ENCODE measurements at places on chromosomes 3 and 15. TPM values are rescaled to one million over a fixed set of nuclear protein-coding genes. Genes with fewer than 3 reads are reported as not detected.

DNA sequence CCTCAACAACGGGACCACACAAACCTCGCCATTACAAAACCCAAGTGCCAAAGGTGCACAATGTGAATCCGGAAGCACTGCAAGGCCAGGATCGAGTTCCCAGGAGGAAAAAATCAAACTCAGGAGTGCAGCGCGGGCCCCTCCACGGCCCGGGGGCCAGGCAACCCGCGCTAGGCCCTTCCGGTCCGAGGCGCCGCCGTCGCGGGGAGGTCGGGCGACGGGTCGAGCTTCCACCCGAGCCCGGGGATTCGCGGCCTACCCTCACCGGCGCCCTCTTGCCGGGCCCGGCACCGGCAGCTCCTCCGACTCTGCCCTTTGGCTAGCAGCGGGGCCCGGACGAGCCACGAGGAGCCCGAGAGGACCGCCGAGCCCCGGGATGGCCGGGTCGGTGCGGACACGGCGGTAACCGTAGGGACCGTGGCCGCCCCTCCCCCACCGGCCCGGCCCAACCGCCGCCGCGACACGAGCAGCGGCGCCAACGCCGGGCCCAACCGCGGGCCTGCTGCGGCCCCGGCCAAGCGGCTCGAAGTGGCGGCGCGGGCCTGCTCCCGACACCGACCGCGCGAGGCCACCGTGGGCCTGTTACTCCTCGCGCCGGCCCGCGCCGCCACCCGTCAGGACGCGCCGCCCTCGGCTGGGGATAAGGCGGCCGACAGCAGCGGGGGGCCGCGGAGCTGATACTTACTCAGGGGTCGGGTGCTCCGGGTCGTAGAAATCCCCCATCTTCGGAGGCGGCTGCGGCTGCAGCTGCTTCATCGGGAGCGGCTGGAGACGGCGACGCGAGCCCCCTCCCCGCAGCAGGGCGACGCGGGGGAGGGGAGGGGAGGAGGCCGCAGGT, 525 bp downstream of the SETD2 start:
- peaks cover 20% of the 10 kb centered on the region for H3K4me1 ChIP-seq
- peak overlapping the region; percentile 93 for H3K27ac ChIP-seq
- no peaks in the 10 kb centered on the region for H3K27me3 ChIP-seq

GRCh38 chr3:101281521-101282030, 38.8 kb downstream of the IMPG2 start:
- no peak overlapping the region for H3K4me3 ChIP-seq
- no peaks in the 10 kb centered on the region for H3K4me1 ChIP-seq
- no peaks in the 10 kb centered on the region for H3K36me3 ChIP-seq
- no peak for DNase-seq

GRCh38 chr15:69225355-69226022, 65.1 kb downstream of the GLCE start:
- H3K4me1 ChIP-seq = peaks cover 17% of the 10 kb centered on the region
- no peak for DNase-seq
- H3K4me3 ChIP-seq = no peak overlapping the region
- no peaks in the 10 kb centered on the region for H3K36me3 ChIP-seq
- peak overlapping the region; percentile 67 for H3K27ac ChIP-seq
- no peaks in the 10 kb centered on the region for H3K27me3 ChIP-seq

GRCh38 chr15:57528940-57529565, 62.7 kb upstream of the MYZAP start:
- H3K36me3 ChIP-seq = peaks cover 58% of the 10 kb centered on the region
- no peak overlapping the region for H3K4me3 ChIP-seq
- peaks cover 18% of the 10 kb centered on the region for H3K4me1 ChIP-seq
- no peak for DNase-seq
- no peaks in the 10 kb centered on the region for H3K27me3 ChIP-seq

The ATP13A3 gene
- total RNA-seq = 77.8 TPM

GRCh38 chr15:85865070-85865684, 70.5 kb upstream of the KLHL25 start:
- H3K4me1 ChIP-seq = no peaks in the 10 kb centered on the region
- DNase-seq = peak; percentile 38
- H3K27ac ChIP-seq = no peak overlapping the region
- no peaks in the 10 kb centered on the region for H3K36me3 ChIP-seq
- H3K27me3 ChIP-seq = no peaks in the 10 kb centered on the region
- no peak overlapping the region for H3K4me3 ChIP-seq

DNA sequence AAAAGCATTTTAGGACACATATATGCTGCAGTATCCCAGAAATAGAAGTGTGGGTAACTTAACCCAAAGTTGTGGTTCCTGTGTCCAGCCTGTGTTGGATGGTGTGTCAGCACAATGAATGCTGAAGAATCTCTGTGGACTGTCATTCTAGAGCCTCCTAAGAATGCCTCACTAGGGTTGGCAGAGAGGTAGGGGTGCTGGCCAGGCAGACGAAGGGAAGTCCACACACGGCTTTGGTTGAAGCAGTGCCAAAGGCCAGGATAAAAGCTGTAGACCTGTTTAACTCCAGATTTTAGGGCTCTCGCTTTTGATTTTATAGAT, 43.7 kb upstream of the TIPARP start:
- no peak overlapping the region for H3K27ac ChIP-seq
- H3K4me3 ChIP-seq = no peak overlapping the region
- no peaks in the 10 kb centered on the region for H3K4me1 ChIP-seq
- H3K36me3 ChIP-seq = no peaks in the 10 kb centered on the region

GRCh38 chr3:106008766-106009165, 140.0 kb upstream of the CBLB start:
- no peak overlapping the region for H3K4me3 ChIP-seq
- no peaks in the 10 kb centered on the region for H3K4me1 ChIP-seq
- no peak for DNase-seq
- H3K27ac ChIP-seq = no peak overlapping the region

The FBXO40 gene
- total RNA-seq = 0.05 TPM

DNA sequence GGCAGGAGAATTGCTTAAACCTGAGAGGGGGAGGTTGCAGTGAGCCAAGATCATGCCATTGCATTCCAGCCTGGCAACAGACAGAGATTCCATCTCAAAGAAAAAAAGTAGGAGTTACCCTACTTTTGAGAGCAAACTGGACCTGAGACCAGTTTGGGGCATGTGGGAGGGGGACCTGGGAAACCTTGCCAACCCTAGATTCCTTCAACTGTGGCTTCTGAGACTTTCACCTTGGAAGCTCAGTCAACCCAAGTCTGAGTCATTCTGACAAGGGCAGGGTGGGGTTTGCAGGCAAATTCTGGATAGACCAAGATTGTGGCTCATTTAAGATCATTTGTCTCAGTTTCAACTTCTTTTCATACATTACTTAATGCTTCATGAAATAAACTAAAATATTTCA, 23.8 kb upstream of the SIAH2 start:
- H3K4me3 ChIP-seq = no peak overlapping the region
- H3K27ac ChIP-seq = no peak overlapping the region
- no peaks in the 10 kb centered on the region for H3K36me3 ChIP-seq

DNA sequence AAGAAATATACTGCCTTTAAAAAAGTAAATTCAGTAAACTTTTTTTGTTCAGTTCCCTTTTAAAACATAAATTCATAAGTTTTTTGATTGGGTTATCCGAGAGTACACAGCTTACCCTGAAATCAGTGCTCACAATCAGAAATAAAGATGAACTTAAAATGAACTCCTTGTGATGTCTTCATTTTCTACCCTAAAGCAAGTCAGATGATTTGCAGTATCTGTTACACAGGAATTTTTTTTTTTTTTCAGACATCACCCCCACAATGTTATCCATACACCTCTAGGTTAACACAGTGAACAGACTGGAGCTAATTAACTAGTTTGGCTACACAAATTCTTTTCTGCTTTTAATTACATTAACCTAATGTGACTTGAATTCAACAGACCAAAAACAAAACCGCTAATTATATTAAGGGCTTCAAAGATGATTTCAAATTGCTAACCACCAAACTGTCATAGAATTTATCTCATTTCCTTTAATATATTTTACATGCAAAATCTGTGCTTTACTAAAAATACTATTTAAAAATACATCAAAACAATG, 1042.0 kb downstream of the ROBO1 start:
- H3K27me3 ChIP-seq = no peaks in the 10 kb centered on the region
- no peak overlapping the region for H3K27ac ChIP-seq
- H3K4me1 ChIP-seq = no peaks in the 10 kb centered on the region
- H3K36me3 ChIP-seq = no peaks in the 10 kb centered on the region
- DNase-seq = no peak
- H3K4me3 ChIP-seq = no peak overlapping the region

The CCDC54 gene
- total RNA-seq = not detected

GRCh38 chr15:41671656-41672648, 11.7 kb downstream of the MGA start:
- no peaks in the 10 kb centered on the region for H3K4me1 ChIP-seq
- no peak overlapping the region for H3K4me3 ChIP-seq
- no peak overlapping the region for H3K27ac ChIP-seq
- no peaks in the 10 kb centered on the region for H3K27me3 ChIP-seq
- DNase-seq = no peak
- peaks cover 7% of the 10 kb centered on the region for H3K36me3 ChIP-seq

- no peak overlapping the region for H3K27ac ChIP-seq
- no peak for DNase-seq
- H3K27me3 ChIP-seq = no peaks in the 10 kb centered on the region
- peaks cover 9% of the 10 kb centered on the region for H3K36me3 ChIP-seq
- no peak overlapping the region for H3K4me3 ChIP-seq
Observed at GRCh38 chr3:98817547-98818041, 54.5 kb downstream of the ST3GAL6 start.

- peak overlapping the region; percentile 70 for H3K4me3 ChIP-seq
- no peak for DNase-seq
- no peaks in the 10 kb centered on the region for H3K27me3 ChIP-seq
- peak overlapping the region; percentile 99 for H3K27ac ChIP-seq
- H3K36me3 ChIP-seq = no peaks in the 10 kb centered on the region
Observed at GRCh38 chr3:31531452-31531991, 1.2 kb upstream of the STT3B start.

- no peak overlapping the region for H3K4me3 ChIP-seq
- no peaks in the 10 kb centered on the region for H3K36me3 ChIP-seq
- no peak for DNase-seq
Observed at GRCh38 chr15:76460871-76461270, 124.3 kb downstream of the ISL2 start.

- no peak overlapping the region for H3K27ac ChIP-seq
- no peaks in the 10 kb centered on the region for H3K27me3 ChIP-seq
- no peaks in the 10 kb centered on the region for H3K4me1 ChIP-seq
- no peak for DNase-seq
- no peaks in the 10 kb centered on the region for H3K36me3 ChIP-seq
Observed at GRCh38 chr3:148642616-148643015, 55.1 kb upstream of the AGTR1 start.

The CCDC39 gene
- under 0.01 TPM for total RNA-seq

- H3K27ac ChIP-seq = no peak overlapping the region
- H3K36me3 ChIP-seq = no peaks in the 10 kb centered on the region
- no peaks in the 10 kb centered on the region for H3K27me3 ChIP-seq
- no peak overlapping the region for H3K4me3 ChIP-seq
Observed at GRCh38 chr15:66105286-66106265, 148.0 kb downstream of the MEGF11 start.

- no peaks in the 10 kb centered on the region for H3K36me3 ChIP-seq
- no peak overlapping the region for H3K4me3 ChIP-seq
- no peaks in the 10 kb centered on the region for H3K27me3 ChIP-seq
- no peak for DNase-seq
- no peaks in the 10 kb centered on the region for H3K4me1 ChIP-seq
- H3K27ac ChIP-seq = no peak overlapping the region
Observed at GRCh38 chr15:63918317-63918672, 84.5 kb upstream of the HERC1 start.
